ENCODE measurements at places on chromosomes 2 and 18. TPM values are rescaled to one million over a fixed set of nuclear protein-coding genes. Genes with fewer than 3 reads are reported as not detected.

DNA sequence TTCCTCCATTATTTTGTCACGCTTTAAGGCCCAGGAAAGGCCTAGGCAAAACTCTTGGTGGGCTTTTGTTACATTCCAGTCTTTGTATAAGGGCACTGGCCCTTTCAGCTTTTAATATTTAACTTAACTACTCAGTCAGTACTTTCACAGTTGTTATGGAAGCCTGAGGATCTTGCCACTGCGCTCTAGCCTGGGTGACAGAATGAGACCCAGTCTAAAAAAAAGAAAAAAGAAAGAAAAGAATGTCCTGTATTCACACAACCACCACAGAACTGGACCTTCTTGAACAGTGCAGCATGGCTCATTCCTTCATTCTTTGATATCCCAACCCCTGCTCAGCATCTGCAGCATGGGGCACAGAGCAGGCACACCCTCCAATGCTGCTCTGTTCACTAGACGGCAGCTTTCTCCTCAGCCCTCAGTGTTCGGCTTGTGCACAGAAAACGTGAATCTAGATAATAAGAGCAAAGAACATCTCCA lies 93.4 kb upstream of the MSH2 start:
- no peak for DNase-seq

GRCh38 chr2:149666809-149667320 lies 79.3 kb upstream of the MMADHC start:
- DNase-seq: no peak

DNA sequence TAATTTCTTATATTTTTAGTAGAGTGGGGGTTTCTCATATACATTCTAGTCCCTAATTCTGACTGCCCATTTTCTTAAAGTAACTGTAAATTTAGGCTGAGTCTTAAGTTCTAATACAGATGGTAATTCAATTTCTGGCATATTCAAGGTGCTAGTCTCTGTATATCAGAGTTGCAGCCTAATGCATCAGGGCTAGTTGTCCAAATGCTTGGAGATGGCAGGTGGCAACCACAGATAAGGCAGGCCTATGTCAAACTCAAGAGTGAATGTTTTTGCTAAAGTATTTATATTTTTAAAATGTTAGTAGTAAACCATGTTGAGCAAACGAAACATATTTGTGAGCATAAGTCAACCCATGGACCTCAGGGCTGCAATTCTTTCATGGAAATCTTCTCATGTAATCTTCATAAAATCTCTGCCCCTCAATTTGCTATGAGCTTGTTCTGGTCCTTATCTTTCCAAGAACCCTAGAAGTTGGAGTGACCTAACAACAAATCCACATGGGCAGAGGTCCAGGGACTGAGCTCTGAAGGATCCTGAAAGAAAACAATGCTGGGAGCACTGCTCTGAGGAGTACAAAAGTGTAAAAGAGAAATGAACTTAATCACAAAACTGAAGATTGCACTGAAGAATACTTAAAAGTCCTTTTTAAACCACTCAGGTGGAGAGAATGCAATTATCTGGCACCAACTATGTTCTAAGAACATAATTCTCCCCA lies 27.3 kb upstream of the DSC2 start:
- DNase-seq: no peak

- no peak for DNase-seq
Observed at GRCh38 chr2:69241093-69241492, 145.9 kb downstream of the GFPT1 start.

IL1B gene
- not detected for total RNA-seq

DNA sequence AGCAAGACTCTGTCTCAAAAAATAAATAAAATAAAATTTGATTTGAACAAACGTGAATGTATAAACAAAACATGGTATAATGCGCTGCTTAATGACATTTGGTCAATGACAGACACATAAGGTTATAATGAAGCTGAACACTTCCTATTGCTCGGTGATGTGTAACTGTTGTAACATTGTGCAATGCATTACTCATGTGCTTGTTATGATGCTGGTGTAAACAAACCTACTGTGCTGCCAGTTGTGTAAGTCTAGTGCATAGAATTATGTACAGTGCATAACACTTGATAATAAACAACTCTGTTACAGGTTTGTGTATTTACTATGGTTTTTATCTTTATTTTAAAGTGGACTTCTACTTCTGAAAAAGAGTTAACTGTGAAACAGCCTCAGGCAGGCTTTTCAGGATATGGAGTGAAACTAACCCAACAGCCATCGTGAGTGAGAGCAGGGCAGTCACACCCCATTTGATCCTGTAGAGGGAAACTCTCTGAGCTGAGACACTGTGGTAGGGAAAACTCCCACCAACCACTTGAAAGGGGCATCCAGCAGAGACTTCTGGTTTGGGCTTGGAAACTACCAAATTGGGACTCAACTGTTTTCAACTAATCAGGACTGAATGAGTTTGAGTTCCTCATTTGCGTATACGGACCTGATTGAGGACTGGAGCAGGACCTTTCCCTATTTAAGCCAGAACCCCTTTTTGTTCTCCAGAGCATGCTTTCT lies 8.7 kb upstream of the RPRD1A start:
- no peak for DNase-seq
